Jurkat, Clone E6-1 (cell line): ENCODE measurements at places on chromosomes 5 and 9.
A peak's percentile ranks its signal among the peaks of the same experiment; 100 is the strongest.

DNA sequence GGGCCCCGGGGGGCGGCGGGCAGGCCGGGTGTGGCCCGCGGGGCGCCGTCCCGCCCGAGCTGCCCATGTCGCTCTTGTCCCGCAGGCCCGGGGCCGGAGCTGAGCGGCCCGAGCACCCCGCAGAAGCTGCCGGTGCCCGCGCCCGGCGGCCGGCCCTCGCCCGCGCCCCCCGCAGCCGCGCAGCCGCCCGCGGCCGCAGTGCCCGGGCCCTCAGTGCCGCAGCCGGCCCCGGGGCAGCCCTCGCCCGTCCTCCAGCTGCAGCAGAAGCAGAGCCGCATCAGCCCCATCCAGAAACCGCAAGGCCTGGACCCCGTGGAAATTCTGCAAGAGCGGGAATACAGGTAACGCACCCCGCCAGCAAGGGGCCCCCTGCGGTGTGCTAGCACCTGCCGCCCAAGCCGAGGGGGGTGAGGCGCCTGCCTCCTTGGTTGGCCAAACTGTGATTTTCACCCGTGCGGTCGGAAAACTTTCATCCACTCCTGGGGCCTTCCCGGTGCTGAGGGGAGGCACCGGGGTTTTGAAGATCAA, 32.1 kb downstream of the SMARCA2 start:
- no peak for DNase-seq

DNA sequence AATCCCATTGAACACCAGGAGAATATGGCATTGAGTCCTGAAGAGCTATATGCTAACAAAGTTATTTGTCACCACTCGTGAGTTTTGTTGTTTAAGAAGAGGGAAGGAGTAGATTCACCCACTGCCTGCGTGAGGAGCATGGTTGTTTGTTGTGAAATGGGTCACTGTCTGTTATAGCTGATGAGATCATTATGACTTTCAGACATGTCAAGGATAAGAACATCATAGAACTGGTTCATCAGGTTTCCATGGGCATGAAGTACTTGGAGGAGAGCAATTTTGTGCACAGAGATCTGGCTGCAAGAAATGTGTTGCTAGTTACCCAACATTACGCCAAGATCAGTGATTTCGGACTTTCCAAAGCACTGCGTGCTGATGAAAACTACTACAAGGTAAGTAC, 76.9 kb downstream of the SYK start:
- no peak for DNase-seq

GRCh38 chr5:112787261-112787660, 49.6 kb downstream of the APC start:
- no peak for DNase-seq

GRCh38 chr5:8695902-8696845, 827.2 kb downstream of the MTRR start:
- no peak for DNase-seq

DNA sequence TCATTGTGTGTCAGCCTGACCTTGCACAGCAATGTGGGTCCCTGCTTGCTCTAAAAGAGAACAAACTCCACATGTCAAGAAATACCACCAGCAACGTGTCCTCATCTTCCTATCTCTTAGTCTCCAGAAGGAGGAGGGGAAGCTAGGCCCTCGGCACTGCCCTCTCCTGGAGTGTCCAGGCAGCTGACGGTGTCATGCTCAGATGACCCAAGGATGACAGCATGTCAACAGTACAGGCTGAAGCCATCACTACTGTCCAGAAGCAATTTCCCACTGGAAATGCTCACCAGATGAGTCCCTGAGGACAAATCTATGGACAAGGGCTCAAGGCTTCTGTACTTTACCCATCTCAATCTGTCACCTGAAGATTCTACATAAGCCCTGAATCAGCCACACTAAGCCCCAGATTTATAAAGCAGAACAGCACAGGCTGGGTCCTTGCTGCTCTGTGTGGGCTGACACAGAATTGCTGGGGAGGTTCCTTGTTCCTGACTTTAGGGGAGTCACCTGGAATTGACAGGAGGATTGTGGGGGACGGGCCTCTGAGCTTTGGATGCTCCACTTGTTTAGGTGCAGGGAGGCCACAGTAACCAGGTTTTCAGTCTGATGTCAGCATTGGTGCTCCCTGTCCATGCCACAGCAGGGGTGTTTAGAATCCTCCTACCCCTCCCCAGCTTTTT, 210.2 kb downstream of the DAB2IP start:
- DNase-seq, result no peak

DNA sequence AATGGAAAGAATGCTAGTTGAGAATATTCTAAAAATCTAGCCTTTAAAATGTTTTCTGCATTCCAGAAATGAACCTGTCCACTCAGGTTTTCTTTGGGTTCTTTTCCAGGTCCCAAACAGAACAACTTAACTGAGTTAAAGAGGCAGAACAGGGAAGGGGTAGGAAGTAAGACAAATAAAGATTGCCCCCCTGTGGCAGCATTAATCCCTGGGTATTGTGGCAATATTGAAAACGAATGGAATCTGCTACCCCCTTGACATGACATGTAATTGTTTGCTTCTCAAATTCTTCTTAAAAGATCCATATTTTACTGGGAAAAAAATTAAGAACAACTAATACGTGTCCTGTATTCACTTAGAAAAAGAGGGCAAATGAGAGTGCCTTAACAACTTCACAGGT, 9.3 kb upstream of the RBM22 start:
- no peak for DNase-seq

- DNase-seq, result no peak
Observed at GRCh38 chr5:125263356-125263755, 516.9 kb upstream of the ZNF608 start.

DNA sequence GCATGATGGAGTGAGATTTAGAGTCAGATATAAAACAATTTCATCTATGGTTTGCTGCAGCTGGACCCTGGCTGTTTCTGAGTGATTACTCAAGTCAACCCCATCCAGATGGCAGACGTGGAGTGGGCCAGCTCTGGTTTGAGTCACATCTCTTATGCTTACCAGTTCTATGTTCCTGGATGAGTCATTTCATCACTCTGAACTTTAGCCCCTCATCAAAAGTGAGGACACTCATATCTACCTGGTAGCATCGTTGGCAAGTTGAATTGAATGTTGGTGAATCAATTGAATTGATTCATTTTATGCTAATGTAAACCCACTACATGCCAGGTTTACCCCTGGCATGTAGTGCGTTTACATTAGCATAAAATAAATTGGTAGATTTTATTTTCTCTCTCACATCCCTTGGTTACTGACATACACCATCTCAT, 176.4 kb downstream of the FGF18 start:
- DNase-seq, result no peak

- DNase-seq, result no peak
Observed at GRCh38 chr5:42632354-42632900, 124.2 kb upstream of the CCDC152 start.

DNA sequence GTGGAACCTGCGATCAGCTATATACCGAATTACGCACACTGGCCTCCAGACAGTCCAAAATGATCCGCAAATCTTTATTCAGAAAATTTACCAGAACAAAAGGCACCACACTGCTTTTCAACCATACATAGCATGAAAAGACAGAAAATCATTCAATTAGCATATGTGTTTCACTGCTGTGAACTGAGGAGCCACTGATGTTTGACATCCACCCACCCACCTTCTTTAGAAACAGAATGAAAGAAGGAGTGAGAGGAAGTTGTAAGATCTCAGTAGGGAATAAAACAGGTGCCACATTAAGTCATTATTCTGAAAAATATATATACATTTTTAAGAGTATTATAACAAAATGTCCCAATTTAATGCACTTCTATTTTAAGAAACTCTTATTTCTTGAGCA, 156.8 kb downstream of the NFIB start:
- DNase-seq, result no peak

- no peak for DNase-seq
Observed at GRCh38 chr5:10936081-10936855, 175.2 kb upstream of the DAP start.

DNA sequence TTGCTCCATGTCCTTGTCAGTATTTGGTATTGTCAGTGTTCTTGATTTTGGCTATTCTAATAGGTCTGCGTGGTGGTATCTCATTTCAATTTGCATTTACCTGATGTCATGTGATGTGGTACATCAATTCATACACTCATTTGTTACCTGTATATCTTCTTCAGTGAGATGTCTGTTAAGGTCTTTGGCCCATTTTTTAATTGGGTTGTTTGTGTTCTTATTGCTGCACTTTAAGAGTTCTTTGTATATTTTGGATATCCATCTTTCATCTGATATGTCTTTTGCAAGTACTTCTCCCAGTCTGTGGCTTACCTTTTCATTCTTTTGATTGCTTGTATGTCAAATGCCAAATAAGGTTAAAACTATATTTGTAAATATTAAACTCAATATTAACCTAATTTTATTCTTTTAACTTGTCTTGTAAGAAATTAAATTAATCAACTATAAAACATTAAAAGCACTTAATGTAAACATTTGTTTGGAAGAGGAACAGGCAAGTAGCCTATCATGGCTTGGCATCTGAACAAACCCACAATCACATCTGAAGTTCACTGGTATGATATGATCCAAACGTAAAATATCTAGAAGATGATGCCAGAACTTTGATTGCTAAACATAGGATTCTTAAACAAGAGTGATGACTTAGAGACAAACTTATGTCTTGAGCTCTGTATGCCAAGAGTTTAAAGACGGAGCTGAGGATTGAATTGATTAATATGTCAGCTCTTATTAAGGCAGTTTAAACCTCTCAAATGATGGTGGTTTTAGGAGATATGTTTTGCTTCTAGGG, 587.3 kb downstream of the ANXA1 start:
- DNase-seq, result no peak

DNA sequence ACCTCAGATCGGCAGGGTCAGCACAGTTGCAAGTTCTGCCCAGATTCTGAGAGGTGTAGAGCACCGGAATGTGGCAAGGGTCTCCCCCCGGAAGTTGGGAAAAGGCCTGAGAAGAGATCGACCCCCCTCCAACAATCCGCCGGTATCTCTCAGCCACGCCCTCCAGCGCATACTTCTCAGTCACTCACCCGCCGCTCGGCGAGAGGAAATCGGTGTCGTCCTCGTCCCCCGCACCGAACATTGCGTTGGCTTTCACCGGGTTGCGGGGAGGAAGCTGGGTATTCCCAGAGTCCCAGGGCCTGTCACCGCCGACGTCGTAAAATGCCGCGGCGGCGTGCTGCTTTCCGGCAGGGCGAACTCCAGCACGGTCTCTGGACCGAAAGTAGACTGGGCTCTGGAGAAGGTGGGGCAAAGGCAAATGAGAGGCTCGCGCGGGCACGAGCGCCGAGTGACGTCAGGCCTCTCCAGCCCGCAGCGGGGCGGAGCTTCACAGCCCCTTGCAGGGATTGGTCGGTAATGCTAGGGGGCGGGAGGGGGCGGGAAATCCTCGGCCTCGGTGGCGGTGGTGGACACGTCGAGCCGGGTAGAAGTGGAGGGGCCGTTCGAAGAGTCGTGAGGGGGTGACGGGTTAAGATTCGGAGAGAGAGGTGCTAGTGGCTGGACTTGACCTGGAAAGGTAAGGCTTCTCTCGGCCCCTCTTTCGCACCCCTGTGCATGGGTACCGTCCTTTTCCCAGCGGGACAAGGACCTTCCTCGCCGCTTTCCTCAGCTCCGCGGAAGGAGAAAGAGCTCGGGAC, at the start of the genes FKBP15 and SLC31A1:
TSS of gene FKBP15 (minus strand) at position 275 of the 797 bp plus-strand sequence. CDS start at position 241, 34 bp downstream.
TSS of gene SLC31A1 (plus strand) at position 542 of the 797 bp plus-strand sequence. CDS start 34,605 bp downstream, outside the sequence.
- peak; percentile 96 for DNase-seq

DNA sequence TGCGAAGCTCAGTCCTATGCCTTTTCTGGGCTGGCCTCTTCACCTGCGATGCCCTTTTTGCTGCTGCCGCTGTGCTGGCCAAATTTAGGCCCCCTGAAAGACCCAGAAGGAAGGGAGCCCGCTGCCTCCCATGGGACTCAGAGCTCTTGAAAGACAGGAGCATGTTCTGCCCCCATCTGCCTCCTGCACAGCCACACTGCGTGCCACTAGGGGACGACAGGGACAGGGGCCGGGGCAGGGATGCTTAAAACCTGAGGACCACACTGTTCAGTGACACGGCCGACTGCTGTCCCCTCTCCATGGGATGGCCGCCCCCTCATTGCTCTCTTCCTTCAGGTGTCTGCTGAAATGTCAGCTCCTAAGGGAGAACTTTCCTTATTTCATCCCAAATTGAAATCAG, 132.4 kb downstream of the ADAMTS2 start:
- DNase-seq, result no peak

DNA sequence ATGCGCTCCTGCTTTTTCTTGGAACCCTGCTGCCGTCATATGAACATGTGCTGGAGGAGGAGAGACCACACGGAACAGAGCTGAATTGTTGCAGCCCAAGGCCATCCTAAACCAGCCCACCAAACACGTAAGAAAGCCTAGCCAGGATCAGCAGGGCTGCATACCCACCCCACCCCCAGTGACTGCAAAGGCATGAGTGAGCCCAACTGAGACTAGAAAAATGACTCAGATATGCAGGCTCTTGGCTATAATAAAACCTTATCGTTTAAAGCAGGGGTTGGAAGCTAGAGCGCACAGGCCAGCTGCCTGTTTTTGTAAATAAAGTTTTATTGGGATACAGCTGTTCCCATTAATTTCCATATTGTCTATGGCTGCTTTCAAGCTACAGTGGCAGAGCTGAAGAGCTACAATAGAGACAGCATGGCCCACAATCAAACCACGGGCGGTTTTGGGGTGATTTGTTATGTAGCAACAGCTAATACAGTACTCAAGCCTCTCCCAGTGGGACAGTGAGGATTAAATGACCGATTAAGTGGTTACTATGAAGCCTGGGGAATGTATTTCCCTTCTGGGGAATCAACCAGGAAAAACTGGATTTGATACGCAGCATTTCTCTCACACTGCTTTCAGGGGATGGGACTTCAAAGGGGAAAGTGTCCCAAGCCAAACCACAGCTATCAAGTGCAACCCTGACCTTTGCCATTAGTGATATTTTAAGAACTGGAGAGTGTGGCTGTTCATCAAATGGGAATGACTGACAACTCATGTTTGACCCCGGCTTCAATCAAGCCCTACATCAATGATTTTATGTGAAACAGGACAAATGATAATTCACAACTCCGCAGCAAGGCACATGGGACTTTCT, 6.3 kb downstream of the SHB start:
- DNase-seq, result no peak

- DNase-seq, result no peak
Observed at GRCh38 chr5:6772886-6773285, 59.7 kb downstream of the TENT4A start.

DNA sequence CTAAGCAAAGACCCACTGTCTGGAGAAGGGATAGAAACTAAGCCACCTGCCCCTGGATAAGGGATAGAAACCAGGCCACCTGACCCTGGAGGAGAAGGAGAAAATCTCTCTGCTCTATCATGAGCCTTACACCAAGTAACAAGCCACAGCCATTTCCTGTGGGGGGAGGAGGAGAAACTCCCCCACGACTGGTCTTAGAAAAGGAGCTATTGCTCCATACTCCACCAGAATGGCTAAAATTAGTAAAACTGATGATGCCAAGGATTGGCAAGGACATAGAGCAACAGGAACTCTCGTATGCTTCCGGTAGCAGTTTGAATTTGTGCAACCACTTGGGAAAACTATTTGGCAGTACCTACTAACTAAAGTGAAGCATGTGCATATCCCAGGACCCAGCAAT, 70.8 kb downstream of the ACTL7B start:
- no peak for DNase-seq

DNA sequence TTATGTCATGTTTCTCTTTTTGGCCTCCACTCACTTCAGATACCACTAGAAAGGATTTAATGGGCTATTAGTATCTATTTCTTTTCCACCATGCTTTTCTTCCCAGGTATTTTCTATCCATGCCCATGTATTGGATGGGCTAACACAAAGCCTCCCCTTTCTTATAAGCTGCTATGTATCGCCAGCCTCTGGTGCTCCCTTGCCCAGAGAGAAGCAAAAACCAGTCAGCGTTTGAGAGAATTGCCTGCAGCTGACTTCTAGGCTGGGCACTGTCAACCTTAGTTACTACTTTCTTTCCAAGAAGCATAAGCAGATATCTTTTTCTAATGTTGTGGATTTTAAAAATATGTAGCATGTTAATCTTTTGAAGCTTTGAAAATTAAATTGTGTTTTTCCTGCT, 30.2 kb upstream of the HSPB3 start:
- no peak for DNase-seq

GRCh38 chr5:159861086-159861485, 55.2 kb upstream of the ADRA1B start:
- no peak for DNase-seq
